ENCODE measurements at places on chromosomes 4 and X.

- DNase-seq: no peak
These were observed 40.5 kb downstream of the CASP6 start for GRCh38 chr4:109662771-109663170.

DNA sequence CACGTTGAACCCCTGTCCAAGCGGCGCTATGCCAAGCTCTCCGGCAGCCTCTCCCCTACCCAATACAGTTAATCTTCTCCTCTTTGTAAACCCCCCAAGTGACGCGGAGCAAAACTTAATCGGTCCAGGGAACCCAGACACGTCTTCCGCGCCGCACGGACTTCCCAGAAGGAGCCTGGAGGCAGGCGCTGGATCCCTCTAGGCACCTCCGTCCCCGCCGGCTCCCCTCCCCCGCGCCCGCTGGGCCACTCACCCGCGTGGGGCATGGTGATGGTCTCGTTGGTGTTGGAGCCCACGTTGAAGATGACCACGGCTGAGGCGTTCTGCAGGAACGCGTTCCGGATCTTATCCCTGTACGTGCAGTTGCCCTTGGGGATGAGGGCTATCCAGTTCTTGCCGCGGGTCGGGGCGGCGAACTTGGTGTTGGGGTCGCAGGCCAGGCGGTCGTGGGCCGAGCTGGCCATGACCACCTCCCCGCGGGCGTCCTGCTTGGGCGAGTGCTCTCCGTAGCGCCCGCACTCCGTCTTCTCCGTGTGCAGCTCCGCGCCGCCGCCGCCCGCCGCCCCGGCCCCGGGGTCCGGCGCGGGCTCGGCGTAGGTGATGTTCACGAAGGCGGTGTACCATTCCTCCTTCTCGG is 1.1 kb downstream of the RNF150 start:
- no peak for DNase-seq

GRCh38 chrX:41391606-41392005 is 55.5 kb upstream of the NYX start:
- no peak for DNase-seq

- DNase-seq: peak; percentile 14
These were observed 74.1 kb upstream of the STOX2 start for GRCh38 chr4:183831026-183831446.

DNA sequence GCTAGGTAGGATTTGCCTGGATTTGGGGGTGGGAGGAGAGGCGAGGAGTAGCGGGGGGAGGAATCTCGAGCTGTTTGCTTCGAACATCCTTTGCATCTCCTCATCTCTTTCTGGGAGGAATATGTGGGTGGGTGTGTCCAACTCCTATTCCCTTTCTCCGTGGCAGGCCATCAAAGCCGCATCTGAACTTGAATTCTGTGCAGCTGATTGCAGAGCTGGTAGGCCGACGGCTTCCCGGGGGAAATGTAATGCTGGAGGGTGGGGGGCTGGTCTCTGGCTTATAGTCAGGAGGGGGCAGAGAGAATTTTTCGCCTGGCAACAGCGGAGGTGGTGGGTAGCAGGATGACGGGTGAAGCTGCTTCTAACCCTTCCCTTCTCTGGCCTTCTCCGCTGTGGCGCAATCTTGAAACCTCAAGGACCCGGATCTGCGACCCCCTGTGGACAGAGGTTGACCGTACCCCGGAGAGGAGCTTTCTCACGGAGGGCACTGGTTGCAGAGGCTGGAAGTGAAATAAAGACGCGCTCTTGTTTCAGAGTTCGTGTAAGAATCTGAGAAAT is 628 bp downstream of the ZCCHC12 start:
- no peak for DNase-seq

- DNase-seq: no peak
These were observed 12.6 kb downstream of the P2RY10 start for GRCh38 chrX:78957768-78958130.
